ENCODE measurements at places on chromosomes 3 and 15.

GRCh38 chr3:161475206-161475605 is 21.4 kb upstream of the OTOL1 start:
- DNase-seq, result no peak

DNA sequence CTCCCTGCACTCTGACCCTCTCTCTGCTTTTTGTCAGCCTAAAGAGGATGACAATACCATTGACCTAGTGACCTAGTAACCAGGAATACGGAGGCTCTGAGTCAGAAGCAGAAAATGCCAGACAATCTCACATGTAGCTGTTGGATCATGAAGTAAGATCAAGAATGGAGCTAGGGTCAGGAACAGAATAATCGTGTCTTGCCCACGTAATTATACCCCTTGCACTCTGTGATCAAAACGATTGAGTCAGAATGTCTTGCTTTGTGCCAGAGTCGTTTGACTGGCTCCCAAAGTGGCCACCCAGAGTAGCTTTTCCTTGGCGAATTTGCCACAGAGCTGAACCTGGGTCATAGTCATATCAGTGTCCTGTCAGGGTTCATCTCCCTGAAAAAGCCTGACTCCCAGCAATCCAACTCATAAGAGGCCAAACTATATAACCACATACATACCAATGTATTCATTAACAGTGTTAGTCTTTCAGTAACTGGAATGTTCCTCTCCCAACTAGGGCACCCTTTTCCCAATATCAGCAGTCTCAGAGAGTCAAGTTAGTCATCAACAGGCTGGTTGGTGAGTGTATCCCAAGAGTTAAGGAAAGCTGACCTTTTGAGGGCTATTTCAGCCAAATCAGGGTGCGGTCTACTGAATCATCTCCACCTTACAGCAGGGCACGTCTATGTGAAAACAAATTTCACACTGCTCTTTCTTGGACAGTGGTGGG is 5.0 kb upstream of the CDV3 start:
- DNase-seq, result no peak

GRCh38 chr3:51955893-51956770 is 951 bp downstream of the GPR62 start:
- no peak for DNase-seq

GRCh38 chr3:104908761-104909160 is 457.9 kb upstream of the ALCAM start:
- DNase-seq, result no peak

- DNase-seq, result no peak
Measured at GRCh38 chr3:119222391-119222790, 18.3 kb downstream of the B4GALT4 start.

DNA sequence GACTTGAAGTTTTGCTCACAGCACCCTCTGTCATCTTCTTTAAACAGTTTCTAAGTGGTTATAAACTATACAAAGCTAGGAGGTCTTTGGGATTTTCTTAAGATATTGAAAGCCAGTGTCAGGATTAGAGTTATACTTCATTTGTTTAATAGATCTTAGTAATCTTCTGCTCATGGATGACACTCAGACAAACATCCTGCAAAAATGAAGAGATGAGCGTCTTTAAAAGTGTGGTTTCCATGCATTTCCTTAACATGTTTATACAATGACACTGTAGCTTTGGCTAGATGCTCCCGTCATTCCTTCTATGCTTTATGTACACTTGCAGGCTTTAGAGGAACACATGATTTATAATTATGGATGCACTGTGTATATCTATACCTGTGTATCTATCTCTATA is 182.2 kb downstream of the NAALADL2 start:
- no peak for DNase-seq

GRCh38 chr3:149717391-149718056 is 34.8 kb downstream of the COMMD2 start:
- peak; percentile 42 for DNase-seq

- peak; percentile 14 for DNase-seq
Measured at GRCh38 chr15:62549345-62549970, 384.4 kb upstream of the C2CD4B start.

DNA sequence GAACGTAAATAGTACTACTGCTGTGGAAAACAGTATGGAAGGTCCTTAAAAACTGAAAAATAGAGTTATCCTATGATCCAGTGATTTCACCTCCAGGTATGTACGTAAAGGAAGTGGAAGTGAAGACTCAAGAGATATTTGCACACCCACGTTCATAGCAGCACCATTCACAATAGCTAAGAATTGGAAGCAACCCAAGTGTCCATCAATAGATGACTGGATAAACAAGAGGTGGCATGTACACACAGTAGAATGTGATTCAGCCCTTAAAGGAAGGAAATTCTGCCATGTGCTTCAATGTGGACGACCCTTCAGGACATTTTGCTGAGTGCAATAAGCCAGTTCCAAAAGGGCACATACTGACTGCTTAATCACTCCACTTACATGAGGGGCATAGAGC is 188.3 kb downstream of the APBA2 start:
- no peak for DNase-seq

GRCh38 chr3:96986241-96986640 is 171.8 kb downstream of the EPHA6 start:
- no peak for DNase-seq

- no peak for DNase-seq
Measured at GRCh38 chr3:127183931-127184869, 8.7 kb upstream of the PRR23E start.

DNA sequence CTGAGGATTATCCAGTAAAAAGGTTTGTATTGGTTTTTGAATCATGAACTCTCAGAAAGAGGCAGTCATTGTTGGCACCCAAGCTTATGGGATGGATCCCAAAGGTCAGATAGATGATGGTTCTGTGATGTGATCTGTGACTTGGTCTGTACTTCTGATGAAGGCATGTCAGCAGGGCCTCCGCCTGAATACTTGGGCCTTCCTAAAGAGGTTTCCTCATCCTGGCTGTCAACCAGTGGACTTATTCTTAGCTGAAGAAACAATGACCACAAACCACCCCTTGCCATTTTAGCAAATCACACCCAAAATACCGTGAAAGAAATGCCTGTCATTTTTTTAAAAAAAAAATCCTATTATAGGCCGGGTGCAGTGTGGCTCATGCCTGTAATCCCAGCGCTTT is 48.2 kb upstream of the SLC9A9 start:
- DNase-seq, result no peak

Data from Jurkat, Clone E6-1 (cell line).